ENCODE measurements at places on chromosomes 13 and 19.
A peak's percentile ranks its signal among the peaks of the same experiment; 100 is the strongest.

- no peak for DNase-seq
Measured at GRCh38 chr13:94544922-94545321, 51.0 kb downstream of the TGDS start.

DNA sequence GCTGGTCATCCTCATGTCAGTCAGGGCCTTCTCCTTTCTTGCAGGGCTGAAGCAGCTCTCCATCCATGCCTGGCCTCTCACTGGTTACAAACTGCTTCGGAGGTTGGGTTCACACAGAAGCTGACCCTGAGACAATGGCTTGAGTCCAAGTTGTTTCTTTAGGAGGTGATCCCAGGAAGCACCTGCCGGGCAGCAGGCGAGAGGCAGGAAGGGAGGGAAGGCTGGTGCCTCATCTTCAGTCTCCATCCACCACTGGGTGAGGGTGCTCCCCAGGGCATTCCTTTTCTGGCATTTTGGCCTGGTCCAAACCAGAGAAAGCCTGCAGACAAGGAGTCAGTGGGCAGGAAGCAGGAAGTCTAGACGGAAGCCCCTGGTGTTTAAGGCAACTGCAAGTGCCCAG is 17.6 kb upstream of the SPATA13 start:
- no peak for DNase-seq

DNA sequence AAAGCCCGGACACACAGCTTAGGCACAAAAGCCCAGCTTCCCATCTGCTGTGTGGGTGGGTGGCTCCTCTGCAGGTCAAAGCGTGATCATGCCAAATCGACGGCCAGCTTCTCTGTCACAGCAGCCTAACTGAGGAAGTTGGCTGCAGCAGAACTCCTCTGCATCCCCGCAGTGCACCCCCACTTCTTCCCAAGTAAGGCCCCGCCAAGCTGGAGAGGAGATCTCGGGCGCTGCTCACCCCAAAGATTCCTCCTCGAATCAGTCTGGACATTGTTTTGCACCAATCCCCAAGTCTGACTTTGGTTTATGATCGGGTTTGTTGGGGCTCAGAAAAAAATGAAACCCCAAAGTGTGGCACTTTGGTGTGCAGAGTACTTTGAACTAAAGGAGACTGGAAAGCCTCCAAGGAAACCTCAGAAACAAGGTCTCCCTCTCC is 19.7 kb upstream of the CPB2 start:
- no peak for DNase-seq

DNA sequence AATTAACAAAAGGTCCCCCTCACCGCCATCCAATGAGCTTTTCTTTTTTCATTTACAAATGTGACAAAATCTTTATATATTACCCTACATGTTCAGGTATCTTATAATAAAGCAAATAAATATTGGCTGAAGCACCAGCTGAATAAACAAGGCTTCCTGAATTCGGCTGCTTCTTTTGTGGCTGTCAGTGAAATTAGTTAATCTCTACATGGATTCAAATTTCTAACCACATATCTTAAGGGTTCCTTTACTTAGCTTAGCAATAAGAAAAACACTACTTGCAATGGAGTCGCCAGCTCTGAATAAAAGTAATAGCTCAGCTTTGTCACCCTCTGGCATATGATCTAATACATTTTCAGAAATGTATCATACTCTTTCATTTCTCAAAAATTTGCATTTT is 104.3 kb downstream of the CCNA1 start:
- DNase-seq, result no peak

DNA sequence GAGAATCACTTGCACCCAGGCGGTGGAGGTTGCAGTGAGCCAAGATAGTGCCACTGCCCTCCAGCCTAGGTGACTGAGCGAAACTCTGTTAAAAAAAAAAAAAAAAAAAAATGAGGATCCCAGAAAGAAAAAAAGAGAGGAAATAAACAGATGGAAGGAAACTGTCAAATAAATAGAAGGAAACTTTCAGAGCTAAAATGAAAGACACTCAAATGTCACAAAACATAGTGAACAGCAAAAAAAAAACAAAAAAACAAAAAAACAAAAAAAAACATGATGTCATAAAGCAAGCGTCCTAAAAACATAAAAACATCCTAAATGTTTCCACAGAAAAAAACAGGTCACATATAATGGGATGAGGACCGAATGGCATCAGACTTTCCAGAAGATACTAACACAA is 15.0 kb downstream of the MLLT1 start:
- no peak for DNase-seq

GRCh38 chr19:38893341-38893771 is 6.1 kb downstream of the SIRT2 start:
- DNase-seq, result no peak

DNA sequence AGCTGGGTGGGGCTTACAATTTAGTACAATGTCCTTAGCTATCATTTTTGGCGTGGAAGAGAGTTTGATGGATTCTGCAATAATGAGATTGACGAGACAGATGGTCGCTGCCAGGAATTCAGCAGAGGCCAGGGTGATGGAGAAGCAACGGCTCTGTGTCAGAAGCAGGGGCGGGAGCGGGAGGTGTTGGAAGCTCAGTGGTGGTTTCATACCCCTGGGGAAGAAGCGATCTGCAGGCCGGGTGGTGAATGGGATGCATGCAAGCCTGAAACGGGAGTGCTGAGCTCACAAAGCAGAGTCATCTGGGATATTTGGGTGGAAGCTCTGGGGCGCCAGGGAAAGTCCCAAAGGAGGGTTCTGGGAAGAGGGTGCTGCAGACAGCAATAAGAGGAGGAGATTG is 370.8 kb downstream of the ZNF536 start:
- no peak for DNase-seq

GRCh38 chr13:73069206-73069805 is 10.5 kb downstream of the KLF5 start:
- DNase-seq, result no peak

DNA sequence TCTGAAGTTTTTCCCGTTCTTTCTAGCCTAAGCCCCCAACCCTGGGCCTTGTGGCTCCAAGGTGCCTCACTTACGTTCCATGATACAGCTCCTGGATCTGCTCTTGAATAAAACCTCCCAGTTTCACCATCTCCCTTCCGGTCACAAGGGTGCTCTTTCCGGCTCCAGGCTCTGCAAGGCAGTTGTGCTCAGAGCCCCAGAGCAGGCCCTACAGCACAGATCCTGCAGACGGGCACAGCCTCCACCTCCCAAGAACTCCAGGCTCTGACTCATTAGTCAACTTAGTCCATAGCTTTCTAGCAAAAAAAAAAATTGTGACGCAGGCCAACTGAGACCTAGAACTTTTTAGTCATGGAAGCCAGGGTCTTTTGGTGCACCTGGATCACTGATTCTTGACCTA is 33.9 kb upstream of the SLC7A10 start:
- DNase-seq, result no peak

GRCh38 chr13:22938576-22938975 is 242.2 kb upstream of the SGCG start:
- DNase-seq, result no peak

GRCh38 chr13:96089749-96090239 is at the start of gene HS6ST3:
TSS of gene HS6ST3 (plus strand) at chr13:96090107.
- peak; percentile 40 for DNase-seq

DNA sequence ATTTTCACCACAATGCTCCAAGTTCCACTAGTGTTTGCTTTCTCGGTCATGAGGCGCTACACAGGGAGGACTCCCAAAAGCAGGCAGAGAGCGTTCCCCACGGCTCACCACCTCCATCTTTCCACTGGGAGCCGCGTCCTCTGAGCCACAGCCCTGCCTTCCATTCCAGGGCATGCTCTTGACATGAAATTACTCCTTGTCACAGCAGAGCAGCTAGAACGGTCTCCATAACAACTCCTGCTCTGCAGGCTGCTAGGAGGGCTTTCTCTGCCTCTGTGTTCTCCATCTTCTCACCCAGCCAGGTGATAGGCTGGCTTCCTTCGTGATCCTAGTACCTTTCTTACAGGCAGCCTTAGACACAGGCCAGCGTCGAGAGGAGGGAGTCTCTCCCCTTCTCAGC is 171.8 kb upstream of the UBL3 start:
- no peak for DNase-seq

DNA sequence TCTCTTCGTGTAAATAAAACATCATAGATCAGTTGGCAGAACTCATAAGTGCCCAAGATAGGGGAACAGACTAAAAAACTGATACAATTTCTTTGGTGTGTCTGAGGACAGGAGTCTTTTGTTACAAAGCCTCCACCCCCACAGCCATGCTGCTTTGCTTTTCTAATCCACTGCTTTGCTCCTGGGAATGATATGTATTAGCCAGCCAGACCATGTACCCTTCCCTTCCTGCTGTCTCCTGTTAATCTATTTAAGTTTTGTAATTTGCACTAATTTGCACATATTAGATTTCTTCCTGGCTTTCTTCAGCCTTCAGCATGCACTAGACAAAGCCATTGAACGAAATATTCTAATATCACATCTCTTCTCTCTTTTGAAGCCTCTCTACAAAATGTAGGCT is 130.5 kb downstream of the MAB21L1 start:
- no peak for DNase-seq

- DNase-seq, result no peak
Measured at GRCh38 chr19:798415-799075, 1.3 kb downstream of the PTBP1 start.

- DNase-seq, result no peak
Measured at GRCh38 chr19:46113726-46114125, 10.8 kb downstream of the IGFL3 start.

DNA sequence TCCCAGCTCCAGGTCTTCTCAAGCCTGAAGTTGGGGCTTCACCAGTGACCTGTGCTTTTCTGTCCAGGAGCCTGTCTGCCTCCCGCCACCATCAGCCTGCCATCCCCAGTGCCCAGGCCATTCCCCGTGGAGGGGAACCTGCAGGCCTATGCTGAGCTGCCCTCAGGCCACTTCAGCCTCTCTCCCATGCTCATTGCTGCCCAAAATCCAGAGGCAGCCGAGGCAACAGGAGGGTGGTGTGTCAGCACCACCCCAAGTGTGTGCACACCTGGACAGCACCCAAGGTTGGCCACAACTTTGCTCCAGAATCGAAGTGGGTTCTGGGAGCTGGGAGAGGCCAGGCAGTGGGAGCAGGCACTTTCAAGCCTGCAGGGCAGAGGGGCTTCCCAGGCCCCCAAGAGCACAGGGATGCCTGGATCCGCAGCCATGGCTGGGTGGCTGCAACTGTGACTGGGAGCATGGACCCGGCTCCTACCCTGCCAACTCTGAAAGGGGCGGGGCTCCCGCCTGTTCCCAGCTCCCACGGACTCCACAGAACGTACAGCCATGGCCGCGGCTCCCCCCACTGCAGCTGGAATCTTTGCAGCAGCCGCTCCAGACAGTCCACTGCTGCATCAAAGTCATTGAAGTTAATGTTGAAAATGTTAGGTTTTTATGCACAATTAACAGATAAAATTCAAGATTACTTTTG is 1747.0 kb downstream of the OLFM4 start:
- no peak for DNase-seq

- no peak for DNase-seq
Measured at GRCh38 chr19:8512115-8512967, 1.6 kb downstream of the ZNF414 start.

DNA sequence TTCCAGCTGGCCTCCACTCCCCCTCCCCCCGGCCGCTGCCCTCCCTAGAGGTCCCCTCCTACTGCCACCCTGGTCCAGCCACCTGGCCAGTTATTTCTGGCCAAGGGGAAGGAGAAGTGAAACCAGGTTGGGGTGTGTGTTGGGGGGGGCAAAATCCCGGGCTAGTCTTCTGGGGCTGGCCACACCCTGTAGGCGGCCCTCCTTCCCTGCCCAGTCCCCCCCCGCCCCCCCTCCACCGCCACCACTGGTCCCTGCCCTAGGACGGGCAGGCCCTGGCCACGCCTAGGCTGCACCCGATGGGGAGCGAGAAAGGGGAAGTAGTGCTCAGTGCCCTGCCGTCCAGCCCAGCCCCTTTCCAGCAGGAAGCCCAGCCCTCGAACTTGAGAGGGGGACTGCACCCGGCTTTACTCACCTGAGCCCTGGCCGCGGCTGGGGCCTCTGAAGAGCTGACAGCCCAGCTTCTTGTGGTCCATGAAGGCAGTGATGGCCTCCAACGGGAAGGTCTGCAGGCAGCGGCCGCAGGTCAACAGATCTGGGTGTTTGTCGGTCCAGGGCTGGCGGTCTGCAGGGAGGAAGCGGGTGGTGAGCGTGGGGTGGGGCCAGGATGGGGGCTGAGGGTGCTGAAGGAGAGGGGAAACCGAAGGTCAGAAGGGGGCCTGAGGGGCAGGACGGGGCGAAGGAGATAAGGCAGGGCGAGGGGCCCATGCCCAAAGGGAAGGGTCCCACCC is 813 bp downstream of the ZNF296 start:
- DNase-seq, result no peak

GRCh38 chr19:14978161-14978776 is 1.4 kb downstream of the SLC1A6 start:
- no peak for DNase-seq

GRCh38 chr13:33953781-33954180 is 135.8 kb downstream of the RFC3 start:
- DNase-seq, result no peak

GRCh38 chr19:52691737-52692136 is 43.1 kb downstream of the ZNF611 start:
- no peak for DNase-seq

GRCh38 chr19:29212356-29212647 is 649 bp downstream of the UQCRFS1 start:
- DNase-seq, result no peak

GRCh38 chr13:59318320-59318930 is 845.3 kb downstream of the DIAPH3 start:
- peak; percentile 86 for DNase-seq

DNA sequence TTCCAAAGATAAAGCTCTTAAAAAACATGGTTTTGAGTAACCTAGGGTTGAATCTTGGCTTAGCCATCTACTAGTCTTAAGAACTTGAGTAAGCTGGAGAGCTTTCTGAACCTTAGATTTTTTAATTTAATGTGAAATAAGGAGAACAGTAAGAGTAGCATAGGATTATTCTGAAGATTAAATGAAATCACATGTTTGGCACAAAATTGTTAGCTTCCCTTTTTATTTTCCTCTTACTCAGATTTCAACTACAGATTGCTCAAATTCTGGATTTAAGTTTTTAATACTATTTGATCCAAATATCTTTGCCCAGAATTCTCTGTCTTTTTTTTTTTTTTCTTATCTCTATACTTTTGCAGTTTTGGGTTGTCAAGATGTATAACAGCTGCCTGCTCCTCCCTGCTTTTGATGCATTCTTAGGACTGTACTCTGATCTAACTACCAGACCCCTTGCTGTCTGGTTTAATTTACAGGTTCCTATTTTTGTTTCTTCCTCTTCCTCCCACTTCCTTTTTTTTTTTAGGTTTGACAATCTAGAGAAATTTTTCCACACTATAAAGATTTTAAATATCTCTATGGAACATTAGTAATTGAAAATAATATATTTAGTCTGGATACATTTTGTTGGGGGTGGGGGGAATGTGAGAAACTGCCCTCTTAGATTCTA is 12.3 kb downstream of the POMP start:
- no peak for DNase-seq

GRCh38 chr13:98275681-98276171 is 98.7 kb upstream of the RNF113B start:
- no peak for DNase-seq

DNA sequence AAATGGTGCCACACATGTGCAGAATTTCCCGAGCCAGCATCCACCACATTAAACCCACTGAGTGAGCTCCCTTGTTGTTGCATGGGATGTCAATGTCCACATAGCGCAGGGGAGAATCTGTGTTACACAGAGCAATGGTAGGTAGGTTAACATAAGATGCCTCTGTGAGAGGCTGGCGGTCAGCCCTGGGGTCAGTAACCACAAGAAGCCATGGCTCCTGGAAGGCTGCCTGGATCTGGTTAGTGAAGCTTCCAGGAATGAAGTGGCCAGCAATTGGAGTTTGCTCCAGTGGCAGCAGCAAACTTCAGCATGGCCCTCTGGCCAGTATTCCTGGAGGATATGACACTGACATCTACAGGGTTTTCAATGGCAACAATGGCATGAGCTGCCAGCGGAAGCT is 37.0 kb upstream of the PCDH9 start:
- no peak for DNase-seq

GRCh38 chr13:49357694-49358093 is 86.2 kb downstream of the CAB39L start:
- DNase-seq, result no peak
